ENCODE measurements at places on chromosomes 3 and 15. TPM values are rescaled to one million over a fixed set of nuclear protein-coding genes. Genes with fewer than 3 reads are reported as not detected.

RASGRP1 gene
- total RNA-seq, result 2.7 TPM

SLC38A3 gene
- total RNA-seq, result under 0.01 TPM

SNRPA1 gene
- total RNA-seq, result 12.1 TPM

RLBP1 gene
- total RNA-seq, result not detected

SPRED1 gene
- 2.4 TPM for total RNA-seq

ACKR4 gene
- under 0.01 TPM for total RNA-seq

SCAMP2 gene
- total RNA-seq, result 67.6 TPM

GOLGA8J gene
- under 0.01 TPM for total RNA-seq

RBP2 gene
- total RNA-seq, result not detected

RPN1 gene
- 257 TPM for total RNA-seq

RARRES1 gene
- total RNA-seq, result 0.81 TPM

- DNase-seq, result no peak
These were observed 8.2 kb downstream of the MAGEF1 start for GRCh38 chr3:184703657-184704056.

DNA sequence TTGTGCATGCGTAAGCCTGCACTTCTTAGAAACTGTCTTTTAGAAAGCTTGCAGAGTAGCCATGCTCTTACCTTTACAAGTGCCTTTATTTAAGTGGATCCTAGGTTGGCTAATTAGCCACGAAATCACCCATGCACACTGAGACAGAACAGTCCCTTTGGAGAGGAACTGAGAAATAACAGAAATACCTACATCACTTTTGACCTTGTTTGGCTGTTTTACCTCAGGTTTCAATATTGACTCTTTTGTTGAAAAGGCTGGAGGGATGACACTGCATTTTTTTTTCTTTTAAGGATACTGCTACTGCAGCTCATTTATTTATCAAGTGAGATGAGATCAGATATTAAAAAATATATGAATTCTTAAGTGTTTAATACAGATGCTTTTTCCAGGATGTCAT lies 155.6 kb upstream of the GOLIM4 start:
- DNase-seq, result no peak

- no peak for DNase-seq
These were observed 214.2 kb upstream of the PROK2 start for GRCh38 chr3:71998995-71999673.

GRCh38 chr15:91447991-91448644 lies 348.1 kb downstream of the SV2B start:
- DNase-seq, result no peak

- no peak for DNase-seq
These were observed 493.1 kb downstream of the SHQ1 start for GRCh38 chr3:72355168-72355567.

- no peak for DNase-seq
These were observed 1.5 kb downstream of the PLCL2 start for GRCh38 chr3:16886303-16886683.

DNA sequence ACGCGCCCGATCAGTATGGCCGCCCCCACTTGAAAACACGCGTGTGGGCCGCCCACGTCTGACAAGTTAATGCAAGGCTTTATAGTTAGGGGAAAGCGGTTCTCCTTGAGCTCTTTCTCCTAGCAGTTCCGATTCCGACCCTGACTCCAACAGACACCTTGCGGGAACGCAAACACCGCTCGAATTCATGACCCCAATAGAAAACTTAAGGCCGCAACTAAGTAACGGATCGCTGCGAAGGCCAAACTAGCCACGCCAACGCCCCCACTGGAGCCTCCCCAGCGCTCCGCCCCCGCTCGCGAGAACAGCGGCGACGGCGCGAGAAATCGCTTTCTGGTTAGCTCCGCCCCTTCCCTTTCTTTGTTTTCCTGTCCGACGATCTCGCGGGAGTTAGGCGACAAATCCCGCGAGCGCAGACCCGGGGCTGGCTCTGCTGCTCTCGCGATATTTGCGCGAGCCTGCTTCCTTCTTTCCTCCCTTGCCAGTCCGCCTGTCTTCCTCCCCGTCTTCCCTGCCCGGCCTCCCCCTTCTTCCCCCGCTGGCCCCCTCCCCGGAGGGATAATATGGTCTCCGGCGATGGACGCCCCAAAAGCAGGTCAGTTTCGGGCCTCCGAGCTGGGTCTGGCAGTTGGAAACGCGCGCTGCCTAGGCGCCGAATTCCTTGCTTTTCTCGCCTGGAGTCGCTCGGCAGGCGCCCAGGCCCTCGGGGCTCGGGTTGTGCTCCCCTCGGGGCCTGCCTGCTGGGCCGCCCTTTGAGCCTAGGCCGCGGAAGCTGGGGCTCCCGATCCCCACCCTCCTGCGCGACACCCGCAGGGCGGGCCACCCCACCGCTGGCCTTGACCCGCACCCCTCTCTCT lies at the start of gene IREB2:
Gene IREB2 (plus strand): TSS at position 455 of the 857 bp plus-strand sequence. CDS start 122 bp downstream, at position 577.
- DNase-seq, result peak; percentile 95

GRCh38 chr15:89067751-89068150 lies 20.5 kb upstream of the ABHD2 start:
- no peak for DNase-seq

GRCh38 chr3:149374793-149375500 lies 2.5 kb downstream of the TM4SF1 start:
- no peak for DNase-seq

- no peak for DNase-seq
These were observed 69.9 kb downstream of the TMCO5A start for GRCh38 chr15:38004218-38004861.

DNA sequence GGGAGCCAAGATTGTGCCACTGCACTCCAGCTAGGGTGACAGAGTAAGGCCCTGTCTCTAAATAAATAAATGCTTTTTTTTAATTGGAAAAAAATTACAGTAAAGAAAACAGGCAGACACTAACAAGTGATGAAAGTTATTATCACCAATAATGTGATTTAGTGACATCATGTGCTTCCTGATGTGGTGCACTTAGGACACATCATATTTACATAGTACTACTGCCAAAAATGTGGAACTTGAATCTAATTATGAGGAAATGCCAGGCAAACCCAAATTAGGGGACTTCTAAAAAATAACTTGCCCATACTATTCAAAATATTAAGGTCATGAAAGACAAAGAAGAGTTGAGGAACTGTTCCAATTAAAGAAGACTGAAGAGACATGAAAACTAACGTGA lies 30.8 kb downstream of the MAP4 start:
- no peak for DNase-seq

DNA sequence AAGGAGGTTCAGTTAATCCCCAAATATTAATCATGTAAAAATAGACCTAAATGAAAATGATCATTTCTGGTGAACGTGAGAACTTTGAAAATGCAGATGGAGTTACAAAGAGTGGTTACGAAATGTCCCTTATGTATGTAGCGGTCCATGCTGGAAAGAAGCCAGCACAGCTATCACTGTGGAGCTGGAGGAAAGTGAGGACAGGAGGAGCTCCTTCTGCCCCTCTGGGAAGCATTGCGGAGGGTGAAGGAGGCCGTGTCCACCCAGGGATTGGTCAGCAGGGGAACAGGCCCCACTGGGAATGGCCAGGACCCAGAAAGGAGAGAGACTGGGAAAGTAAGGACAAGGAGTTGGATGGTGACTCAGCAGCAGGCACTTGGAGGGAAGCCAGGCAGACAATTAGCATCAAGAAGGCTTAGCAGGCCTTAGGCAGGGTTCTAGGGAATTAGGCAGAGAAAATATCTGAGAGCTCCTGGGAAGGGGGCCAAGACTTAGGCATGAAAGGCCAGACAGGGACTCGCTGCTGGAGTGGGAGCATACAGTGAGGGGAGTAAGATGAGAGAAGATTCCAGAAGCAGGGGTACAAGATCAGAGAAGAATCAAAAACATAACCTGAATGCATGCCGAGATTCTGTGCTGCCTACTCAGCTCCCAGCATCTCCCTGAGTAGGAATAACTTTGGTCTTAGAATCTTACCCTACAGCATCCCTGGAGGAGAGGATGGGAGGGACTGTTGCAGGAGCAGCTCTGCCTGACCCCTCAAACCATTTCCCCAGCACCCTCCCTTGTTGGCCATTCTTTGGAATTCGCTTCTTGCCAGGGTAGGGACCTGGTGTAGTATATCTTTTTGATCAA lies 171.0 kb upstream of the UMPS start:
- no peak for DNase-seq

DNA sequence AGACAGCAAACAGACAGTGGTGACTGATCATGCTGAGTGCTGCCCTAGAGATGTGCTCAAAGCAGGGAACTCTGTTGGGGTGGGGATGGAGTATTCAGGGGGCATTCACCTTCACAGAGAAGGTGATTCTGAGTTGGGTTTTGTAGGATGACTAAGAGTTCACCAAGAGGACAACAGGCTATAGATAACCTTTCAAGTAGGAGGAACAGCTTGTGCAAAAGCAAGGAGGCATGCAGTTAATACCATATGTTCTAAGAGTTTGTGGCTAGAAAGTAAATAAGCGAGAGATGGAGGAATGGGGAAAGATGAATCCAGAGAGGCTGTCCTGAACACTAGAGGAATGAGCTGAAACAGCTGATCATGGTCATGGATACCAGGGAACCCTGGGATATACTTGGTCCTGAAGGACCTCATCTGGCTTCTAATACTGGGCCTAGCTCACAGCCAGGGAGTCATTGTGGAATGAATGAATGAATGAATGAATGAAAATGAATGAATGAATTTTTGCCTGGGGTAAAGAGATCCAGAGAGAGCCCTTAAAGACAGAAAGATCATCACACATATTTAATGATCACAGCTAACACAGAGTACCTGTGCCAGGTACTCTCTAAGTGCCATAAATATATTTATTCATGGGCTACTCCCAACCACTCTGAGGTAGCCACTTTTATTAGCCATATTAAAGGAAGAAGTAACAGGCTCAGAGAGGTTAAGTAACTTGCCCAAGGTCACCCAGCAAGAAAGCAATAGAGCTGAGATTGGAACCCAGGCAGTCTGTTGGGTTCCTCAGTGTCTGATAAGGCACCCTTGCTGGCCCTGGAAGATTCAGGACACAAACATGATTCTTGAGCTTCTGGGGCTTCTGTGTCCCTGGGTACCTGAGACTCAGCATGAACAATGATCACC lies 22.0 kb downstream of the SMAD6 start:
- no peak for DNase-seq

- no peak for DNase-seq
These were observed 27.9 kb downstream of the RFX7 start for GRCh38 chr15:56215769-56216168.

DNA sequence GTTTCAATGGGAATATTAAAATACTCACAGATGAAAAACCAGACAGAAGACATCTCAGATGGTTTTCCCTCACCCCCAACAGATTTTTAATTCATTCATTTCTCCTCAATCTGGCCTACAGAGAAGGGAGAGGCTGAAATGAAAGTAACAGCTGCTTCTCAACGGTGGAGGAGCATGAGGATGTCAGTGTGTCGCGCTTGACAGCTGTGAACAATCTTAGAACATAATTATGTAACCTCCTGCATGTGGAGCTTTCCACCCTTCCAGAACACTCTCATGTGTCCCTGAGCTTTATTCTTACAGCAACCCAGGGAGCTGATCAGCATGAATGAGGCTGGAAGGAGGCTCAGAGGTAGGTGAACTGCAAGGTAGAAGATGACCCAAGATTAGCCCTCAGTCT lies 52.7 kb downstream of the MB21D2 start:
- no peak for DNase-seq

DNA sequence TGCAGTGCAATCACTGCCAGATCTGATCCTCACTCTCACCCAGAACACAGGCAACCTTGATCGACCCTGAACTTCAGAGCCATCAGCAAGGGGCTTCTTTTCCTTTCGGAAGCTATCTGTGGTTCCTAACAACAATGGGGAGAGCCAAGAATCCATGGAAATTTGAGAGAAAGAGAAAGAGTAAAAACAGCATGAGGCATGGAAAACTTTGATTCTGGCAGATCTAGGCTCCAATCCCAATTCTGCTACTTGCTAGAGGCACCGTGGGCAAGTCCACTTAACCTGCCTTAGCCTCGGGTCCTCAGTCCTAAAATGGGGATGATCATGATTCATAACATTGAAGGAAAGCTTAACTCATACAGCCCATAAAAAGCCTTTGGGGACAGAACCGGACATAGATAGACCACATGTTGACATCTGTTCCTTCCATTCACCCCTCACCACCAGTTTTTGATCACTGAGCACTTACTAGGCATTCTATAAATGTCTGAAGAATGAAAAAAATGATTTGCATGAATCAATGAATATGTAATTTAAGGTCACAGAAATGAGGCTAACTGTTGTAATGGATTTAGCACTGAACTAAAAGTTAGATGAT lies 605.7 kb upstream of the CFAP20DC start:
- no peak for DNase-seq

DNA sequence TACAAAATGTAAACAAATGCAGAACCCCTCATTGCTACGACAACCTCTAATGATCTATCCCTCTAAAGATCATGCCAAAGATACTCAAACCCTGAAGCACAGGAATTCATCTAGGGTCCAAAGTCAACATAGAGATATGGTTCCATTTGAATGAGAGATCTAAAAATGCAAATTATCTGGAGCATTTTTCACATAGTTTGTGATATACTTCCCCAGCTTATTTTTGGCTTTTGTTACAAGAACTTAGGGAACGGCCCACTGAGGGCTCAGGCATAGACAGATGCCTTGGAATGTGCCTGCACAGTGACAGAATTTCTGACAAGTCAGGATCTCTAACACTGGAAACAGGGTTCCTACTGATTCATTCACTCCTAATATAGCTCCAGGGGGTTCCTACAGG lies 258.9 kb upstream of the THBS1 start:
- DNase-seq, result no peak

GRCh38 chr15:25240461-25241021 lies 198.3 kb downstream of the UBE3A start:
- no peak for DNase-seq

GRCh38 chr3:128550471-128551126 lies 57.6 kb upstream of the GATA2 start:
- peak; percentile 48 for DNase-seq

- no peak for DNase-seq
These were observed 4.7 kb downstream of the NR1D2 start for GRCh38 chr3:23949784-23950183.

DNA sequence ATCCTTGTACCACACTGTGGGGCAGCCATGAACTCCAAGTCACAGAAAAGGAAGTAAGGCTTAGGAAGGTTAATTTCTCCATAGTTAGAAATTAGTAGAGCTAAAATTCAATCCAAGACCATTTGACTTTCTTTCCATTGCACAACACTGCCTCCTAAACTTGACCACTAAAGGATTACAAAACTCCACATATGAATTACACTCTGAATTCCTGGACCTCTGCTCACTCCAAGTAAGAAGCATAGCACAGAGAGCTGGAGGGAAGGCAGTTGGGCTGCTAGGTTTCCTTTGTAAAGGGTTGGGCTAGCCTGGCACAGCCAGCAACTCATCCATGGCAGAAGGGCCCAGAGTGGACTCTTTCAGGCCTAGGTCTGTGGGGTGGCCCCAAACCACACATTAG lies 134.4 kb downstream of the MYLK start:
- DNase-seq, result no peak

GRCh38 chr3:67947808-67948508 lies 293.5 kb upstream of the SUCLG2 start:
- no peak for DNase-seq

GRCh38 chr3:134392336-134392983 lies 18.2 kb upstream of the AMOTL2 start:
- no peak for DNase-seq

GRCh38 chr3:119080364-119080763 lies 45.7 kb upstream of the IGSF11 start:
- no peak for DNase-seq
